ENCODE measurements at places on chromosomes 3 and 15.
A peak's percentile ranks its signal among the peaks of the same experiment; 100 is the strongest.

DNA sequence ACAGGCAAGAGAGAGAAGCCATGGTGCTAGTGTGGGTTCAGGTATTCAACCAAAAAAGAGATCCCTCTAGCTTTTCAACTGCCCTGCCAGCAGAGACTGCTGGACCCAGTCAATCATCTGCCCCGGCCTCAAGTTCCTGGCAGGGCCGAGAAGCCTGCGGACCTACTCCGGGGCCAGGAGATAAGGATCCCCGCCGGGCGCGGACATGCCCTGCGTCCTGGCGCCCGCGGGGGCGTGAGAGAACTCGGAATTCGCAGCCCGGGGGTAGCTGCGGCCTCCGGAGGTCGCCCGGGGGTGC is 821 bp upstream of the MAGI1 start:
- no peak for DNase-seq

- no peak for DNase-seq
Measured at GRCh38 chr15:81642451-81642990, 268.5 kb upstream of the TMC3 start.

DNA sequence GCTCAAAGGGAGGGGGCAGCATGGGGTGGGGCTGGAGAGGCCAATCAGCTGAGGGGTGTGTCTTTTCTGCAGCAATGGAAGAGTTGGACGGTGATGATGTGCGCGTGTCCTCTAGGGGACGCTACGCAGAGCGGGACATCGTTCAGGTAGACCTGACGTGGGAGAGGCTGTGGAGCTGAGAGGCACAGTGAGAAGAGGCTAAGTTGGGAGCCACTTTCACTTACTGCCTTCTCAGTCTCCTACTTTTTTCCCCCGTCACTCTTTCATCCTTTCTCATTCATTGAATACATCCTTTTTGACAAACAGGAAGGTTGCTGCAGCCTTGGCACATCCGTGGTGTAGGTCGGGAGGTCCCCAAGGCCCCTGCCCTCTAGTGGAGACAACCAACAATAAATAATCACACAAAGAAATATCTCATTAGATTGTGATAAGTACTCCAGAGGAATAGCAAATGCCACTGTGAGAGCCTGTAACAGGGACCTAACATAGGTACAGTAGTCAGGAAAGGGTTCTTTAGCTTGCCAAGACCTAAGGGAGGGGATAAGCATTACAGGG is 4.4 kb upstream of the BRPF1 start:
- peak; percentile 78 for DNase-seq

GRCh38 chr3:154901278-154901677 is 178.8 kb upstream of the MME start:
- DNase-seq: no peak

GRCh38 chr15:36595611-36596010 is 16.2 kb downstream of the CDIN1 start:
- DNase-seq: no peak

DNA sequence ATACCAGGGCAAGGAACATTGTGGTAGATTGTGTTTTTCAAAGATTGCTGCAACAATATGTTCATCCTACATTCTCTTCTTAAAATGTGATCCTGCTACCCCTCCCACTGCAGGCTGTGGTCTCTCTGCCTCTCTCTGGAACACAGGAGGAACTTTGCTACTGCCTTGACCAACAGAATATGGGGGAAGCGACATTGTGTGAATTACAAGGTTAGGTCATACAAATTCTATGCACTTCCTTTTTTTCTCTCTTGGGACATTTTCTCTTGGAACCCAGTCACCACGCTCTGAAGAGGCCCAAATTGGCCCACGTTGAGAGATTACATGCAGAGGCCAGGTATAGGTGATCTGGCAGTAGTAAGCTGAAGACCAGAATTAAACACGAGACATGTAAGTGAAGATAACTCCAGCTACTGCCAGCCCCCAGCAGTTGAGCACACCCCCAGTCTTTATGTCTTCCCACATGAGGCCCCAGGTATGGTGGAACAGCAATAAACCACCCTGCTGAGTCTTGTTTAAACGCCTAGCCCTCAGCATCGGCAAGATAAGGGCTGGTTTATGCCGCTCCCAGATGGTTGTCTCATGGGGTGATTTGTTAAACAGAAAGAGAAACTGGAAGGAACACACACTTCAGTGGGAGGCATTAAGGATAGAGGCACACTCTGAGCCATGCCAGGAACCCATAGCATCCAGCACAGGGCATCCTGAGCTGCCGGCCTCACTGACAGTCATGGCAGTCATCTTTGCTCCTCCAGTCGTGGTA is 59.9 kb downstream of the FAM43A start:
- DNase-seq: no peak

- DNase-seq: no peak
Measured at GRCh38 chr15:88141269-88141889, 115.2 kb downstream of the NTRK3 start.
